Head of caudate nucleus (tissue), 42 donors: ENCODE measurements at places on chromosomes 12 and 14.

GRCh38 chr14:104530646-104531045 is 48.9 kb upstream of the C14orf180 start:
- no peak for DNase-seq

- no peak for DNase-seq
Observed at GRCh38 chr12:59620326-59620725, 24.5 kb downstream of the SLC16A7 start.

DNA sequence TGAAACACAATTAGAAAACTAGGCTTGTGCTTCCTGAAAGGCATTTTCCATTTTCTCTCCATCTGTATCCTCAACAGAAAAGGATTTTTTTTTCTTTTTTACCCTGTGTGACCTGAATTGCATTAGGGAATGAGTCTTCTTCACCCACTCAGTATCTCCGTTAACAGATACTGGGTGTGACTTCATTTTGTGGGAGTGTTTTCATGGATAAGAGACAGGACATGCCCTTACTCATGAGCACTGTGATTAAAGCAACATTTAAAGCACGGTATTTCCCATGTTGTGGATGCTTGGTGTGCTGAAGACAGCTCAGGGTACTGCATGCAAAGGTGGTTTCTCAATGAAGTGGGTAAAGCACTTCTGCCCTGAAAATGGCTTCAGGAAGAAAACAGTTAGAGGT is 1397.3 kb upstream of the TMEM132C start:
- no peak for DNase-seq

- no peak for DNase-seq
Observed at GRCh38 chr12:80299976-80300375, 144.1 kb upstream of the PTPRQ start.

DNA sequence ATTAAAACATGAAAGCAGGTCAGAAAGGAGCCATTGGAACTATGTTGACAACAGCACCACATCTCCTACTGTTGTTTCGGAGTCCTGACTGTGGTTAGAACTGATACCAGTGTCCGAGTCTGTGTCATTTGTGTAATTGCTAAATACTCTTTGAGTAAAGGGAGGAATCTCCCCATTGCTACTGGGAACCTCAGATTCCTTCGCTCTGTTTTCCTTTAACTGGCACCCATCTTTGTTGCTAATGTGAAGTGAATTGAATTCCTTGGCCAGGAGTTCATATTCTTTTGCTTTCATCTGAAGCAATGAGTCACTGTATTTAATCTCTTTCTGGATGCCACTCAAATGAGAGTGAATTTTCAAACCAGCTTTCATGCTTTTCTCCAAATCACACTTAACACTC is 31.5 kb downstream of the RASSF9 start:
- no peak for DNase-seq

DNA sequence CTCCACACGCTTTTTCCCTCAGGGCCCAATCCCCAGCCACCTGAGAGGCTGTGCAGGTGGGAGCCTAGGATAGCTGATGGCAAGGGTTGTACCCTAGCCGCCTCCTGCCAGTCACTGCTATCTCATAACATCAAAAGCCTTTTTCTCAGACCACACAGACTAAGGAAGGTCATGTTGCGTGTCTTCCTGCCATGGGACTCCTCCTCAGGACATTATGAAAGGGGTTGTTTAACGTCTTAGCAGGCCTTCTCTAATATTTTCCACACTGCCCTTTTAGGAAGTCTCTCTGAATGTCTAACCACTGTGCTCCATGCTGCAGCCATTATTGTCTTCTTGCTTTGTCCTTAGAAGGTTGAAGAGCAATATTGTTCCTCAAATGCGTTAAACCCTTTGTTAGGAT is 7.6 kb upstream of the SMUG1 start:
- DNase-seq: no peak

GRCh38 chr12:109723311-109723881 is 9.8 kb downstream of the FAM222A start:
- DNase-seq: peak; percentile 96

DNA sequence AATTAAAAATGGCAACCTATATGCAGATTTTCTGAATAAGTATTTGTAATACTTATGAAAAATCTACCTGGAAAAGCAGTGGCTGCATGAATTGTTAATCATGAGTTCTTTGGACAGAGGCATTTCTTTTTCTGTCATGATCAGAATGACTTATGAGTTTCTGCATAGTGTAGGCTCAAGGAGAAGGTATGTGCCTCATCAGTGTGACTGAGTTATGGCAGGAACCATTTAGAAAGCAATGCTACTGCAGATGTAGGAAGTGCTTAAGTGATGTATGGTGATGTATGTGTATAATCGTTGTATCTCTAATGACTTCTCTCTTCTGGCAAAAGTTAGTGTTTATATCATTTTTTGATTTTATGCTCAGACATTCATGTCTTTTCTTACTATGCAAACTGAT is 816.4 kb upstream of the FBXO33 start:
- DNase-seq: no peak

DNA sequence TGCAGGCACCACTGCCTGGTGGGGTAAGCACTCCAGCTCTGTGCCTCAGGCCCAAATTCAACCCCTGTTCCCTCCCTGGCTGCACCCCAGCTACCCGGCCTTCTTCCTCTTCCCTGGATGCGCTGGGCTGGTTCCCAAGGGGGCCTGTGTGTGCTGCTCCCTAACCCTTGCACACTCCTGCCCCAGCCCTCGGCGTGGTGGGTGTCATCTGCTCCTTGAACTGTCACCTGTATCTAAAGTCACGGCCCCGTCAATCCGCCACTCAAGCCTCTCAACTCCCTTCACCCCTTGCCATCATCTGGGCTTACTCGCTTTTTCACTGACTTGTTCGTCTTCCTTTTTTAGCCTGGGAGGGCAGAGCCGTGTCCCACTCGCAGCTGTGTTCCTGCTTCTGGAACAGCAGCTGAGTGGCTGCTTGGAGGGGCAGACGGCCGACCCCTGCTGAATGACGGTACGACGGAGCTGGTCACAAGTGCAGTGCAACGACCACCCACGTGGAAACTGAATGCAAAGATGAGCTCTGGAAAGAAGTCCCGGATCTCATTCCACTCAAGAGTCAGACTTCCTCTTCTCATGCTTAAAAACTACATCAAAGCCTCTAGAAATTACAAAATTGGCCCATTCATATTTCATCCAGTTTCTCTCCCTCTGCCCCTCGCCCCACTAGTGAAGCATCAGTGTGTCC is 138.9 kb downstream of the PIWIL1 start:
- DNase-seq: no peak

DNA sequence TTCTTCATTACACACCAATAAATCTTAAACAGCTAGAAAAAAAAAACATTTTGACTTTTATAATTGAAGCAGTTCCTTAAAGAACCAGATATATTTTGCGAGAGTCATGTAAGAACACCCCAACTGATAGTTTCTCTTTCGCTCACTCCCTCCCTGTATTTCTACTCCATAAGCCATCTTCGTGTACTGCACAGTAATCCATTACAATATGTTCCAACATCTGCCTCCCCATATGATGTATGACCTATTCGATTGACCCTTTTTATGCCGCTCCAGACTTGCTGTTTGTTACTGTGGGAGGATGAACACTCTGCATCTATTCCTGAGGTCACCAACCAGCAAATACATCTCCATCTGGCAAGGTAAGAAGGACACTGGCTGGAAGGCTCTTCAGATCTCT is 331.7 kb downstream of the SOX5 start:
- DNase-seq: no peak

GRCh38 chr12:88062474-88062873 is 33.3 kb upstream of the C12orf50 start:
- DNase-seq: no peak

DNA sequence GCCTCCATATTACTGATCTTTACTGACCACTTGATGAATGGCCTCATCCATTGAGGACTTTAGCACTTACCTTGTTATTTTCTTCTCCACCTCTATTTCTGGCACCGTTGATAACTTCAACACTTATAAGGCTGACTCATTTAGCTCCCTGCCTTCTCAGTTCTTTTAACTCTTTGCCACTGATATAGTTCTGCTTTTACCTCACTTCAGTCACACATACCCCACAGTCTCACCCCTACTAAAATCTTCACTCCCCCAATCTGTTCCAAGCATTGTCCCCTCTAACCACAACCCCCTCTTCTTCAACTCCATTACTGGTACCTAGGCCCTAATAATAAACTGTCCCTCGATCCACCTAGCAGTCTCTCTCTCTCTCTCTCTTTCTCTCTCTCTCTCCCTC is 141.0 kb downstream of the PAH start:
- no peak for DNase-seq

- no peak for DNase-seq
Observed at GRCh38 chr14:42921901-42922300, 1315.2 kb downstream of the LRFN5 start.

GRCh38 chr12:41556176-41556575 is 368.1 kb downstream of the PDZRN4 start:
- DNase-seq: no peak

- no peak for DNase-seq
Observed at GRCh38 chr12:93563807-93564538, 8.5 kb upstream of the SOCS2 start.

- DNase-seq: no peak
Observed at GRCh38 chr12:45296046-45296586, 80.2 kb downstream of the ANO6 start.

- no peak for DNase-seq
Observed at GRCh38 chr14:91036741-91037469, 23.5 kb downstream of the RPS6KA5 start.

GRCh38 chr12:48810903-48811431 is 7.3 kb upstream of the CACNB3 start:
- DNase-seq: no peak

DNA sequence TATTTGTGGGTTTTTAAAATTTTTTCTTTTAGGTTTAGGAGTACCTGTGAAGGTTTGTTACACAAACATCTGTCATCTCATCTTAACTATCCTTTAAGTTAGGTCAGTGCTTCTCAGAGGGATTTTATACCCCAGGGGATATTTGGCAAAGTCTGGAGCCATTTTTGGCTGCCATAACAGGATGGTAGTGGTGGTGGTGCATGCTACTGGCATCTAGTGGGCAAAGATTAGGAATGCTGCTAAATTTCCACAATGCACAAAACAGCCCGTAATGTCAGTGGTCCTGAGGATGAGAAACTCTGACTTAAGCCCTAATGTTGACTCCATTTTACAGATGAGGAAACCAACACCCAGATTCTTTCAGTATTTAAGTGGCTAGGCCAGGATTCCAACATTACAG is 85.2 kb upstream of the MYF6 start:
- DNase-seq: no peak

DNA sequence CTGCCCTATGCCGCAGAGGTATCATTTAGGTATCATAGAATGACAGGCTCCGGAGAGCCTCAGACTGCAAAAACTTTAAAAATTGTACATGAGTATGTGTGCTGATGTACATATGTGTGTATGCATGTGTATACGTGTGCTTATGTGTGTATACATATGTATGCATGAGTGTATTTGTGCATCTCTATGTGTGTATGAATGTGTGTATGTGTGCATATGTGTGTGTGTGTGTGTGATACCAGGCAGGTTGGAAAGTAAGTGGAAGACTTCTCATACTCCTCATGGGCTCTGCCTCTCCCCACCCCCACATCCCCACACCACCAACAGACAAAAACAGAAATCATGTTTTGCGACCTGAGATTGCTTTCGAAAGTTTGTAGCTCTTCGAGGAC is 621 bp upstream of the TMEM117 start:
- DNase-seq: no peak
